ENCODE measurements at places on chromosomes 12 and 14. TPM values are rescaled to one million over a fixed set of nuclear protein-coding genes. Genes with fewer than 3 reads are reported as not detected.
A peak's percentile ranks its signal among the peaks of the same experiment; 100 is the strongest.

MSRB3 gene
- polyA plus RNA-seq: 1.0 TPM

TEAD4 gene
- 68.1 TPM for polyA plus RNA-seq

CLEC4D gene
- 0.17 TPM for polyA plus RNA-seq

SSTR1 gene
- 0.77 TPM for polyA plus RNA-seq

NR4A1 gene
- polyA plus RNA-seq: 7.5 TPM

BCL11B gene
- polyA plus RNA-seq: 2.7 TPM

FIGNL2 gene
- 1.1 TPM for polyA plus RNA-seq

GRCh38 chr12:60148109-60148508 is 552.3 kb downstream of the SLC16A7 start:
- DNase-seq: no peak

- no peak for DNase-seq
These were observed 638.6 kb downstream of the BCL11B start for GRCh38 chr14:98633380-98633779.

- no peak for DNase-seq
These were observed 35.7 kb upstream of the GPR132 start for GRCh38 chr14:105100910-105101309.

- DNase-seq: no peak
These were observed 1.3 kb downstream of the KRT78 start for GRCh38 chr12:52847335-52848102.

GRCh38 chr12:70648831-70649230 is 11.6 kb upstream of the PTPRB start:
- no peak for DNase-seq

GRCh38 chr12:12586879-12587675 is 24.4 kb upstream of the DUSP16 start:
- no peak for DNase-seq

DNA sequence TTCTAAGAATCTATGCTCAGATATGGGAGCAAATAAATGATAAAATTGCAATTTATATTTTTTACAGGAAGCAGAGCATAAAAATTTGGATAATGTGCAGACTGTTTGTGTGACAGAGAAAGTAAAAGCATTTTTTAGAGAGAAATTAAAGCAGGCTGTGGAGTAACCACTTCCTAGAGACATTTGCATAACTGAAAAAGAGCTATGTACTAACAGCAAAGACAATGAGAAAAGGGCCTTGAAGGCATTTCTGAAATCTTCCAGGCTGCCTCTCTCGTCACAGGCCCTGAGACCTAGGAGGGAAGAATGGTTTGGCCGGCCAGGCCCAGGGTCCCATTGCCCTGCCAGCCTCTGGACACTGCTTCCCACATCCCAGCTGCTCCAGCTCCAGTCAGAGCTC is 247.2 kb downstream of the ALX1 start:
- DNase-seq: no peak

DNA sequence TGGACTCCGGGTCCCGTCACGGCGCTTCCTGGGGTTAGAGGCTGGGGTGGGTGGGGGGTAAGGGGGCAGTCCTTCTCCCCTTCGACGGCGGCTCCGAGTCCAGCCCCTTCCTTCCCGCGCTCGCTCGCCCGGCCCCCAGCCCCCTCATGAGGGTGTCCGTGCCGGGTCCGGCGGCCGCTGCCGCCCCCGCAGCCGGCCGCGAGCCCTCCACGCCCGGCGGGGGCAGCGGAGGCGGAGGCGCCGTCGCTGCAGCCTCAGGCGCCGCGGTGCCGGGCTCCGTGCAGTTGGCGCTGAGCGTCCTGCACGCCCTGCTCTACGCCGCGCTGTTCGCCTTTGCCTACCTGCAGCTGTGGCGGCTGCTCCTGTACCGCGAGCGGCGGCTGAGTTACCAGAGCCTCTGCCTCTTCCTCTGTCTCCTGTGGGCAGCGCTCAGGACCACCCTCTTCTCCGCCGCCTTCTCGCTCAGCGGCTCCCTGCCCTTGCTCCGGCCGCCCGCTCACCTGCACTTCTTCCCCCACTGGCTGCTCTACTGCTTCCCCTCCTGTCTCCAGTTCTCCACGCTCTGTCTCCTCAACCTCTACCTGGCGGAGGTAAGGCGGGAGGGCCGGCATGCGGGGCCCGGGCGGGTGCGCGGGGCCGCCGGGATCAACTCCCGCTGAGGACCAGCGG is 500 bp downstream of the GPR137C start:
- peak; percentile 46 for DNase-seq

DNA sequence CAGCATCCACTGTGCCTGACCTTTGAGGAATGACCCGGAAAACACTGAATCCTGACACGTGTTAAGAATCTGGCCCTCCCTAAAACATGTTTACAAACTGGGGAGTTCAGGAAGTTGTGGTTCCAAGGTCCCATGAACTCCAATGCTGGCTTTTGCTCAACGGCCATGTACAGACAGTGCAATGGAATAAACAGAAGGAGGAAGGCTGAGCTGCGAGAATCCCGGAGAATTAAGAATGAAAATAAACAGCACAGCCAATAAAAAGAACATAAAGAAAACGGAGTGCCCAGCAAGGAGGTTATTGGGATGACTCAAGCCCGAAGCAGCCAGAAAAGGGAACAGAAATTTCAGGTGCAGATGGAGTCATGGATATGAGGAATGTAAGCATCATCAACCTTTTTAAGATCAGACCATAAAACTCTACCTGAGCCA is 32.3 kb downstream of the BCL11B start:
- DNase-seq: no peak

DNA sequence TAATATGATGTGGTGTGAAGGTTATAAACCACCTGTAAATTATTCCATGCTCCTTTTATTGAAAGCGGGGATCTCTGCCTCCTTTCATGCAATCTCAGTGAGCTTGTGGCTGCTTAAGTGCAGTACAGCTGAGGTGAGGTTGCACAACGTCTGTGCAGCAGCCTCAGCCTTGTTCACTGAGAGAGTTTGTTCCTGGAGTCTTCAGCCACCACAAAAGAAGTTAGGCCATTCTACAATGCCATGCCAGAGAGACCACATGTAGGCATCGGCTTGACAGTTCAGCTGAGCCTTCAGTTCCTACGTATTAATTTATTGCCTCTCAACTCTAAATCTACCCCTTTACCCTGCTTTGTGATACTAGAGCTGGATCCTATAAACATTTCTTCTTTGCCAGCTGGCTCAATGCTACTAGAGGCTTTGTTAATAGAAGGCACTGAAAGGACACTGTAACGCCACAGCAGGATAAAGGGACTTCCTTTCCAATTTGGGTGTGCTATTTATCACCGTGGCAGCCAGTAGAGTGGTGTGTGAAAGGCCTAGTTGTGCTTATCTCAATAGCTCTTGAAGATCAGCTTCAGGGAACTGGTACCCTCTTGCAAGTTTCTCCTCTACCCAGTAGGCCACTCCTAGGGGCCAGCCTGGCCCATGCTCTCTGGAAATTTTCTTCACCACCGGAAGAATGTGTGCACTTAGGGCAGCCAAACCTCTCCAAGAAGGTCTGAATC is 337.7 kb downstream of the IPO8 start:
- DNase-seq: no peak

- peak; percentile 37 for DNase-seq
These were observed 835 bp downstream of the VEZT start for GRCh38 chr12:95218150-95219133.

Measured in GM23338 (cell line).